ENCODE measurements at places on chromosomes 12 and 14.

DNA sequence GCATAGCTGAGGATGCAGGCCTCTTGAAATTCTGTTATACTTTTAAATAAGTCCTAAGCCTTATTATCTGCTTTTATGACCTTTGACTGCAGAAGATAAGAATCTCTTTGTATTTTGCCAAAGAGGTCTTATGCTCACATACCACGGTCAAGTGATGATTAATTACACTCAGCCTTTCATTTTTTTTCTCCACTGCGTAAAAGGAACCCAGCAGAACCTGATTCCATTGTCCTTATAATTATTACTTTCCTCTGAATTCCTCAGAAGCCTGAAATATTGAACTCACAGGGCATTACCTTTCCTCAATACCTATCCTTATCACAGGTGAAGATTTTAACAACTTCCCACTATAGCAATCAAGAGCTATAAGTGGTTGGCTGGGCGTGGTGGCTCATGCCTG is 498.7 kb upstream of the RPL10L start:
- no peak for DNase-seq

DNA sequence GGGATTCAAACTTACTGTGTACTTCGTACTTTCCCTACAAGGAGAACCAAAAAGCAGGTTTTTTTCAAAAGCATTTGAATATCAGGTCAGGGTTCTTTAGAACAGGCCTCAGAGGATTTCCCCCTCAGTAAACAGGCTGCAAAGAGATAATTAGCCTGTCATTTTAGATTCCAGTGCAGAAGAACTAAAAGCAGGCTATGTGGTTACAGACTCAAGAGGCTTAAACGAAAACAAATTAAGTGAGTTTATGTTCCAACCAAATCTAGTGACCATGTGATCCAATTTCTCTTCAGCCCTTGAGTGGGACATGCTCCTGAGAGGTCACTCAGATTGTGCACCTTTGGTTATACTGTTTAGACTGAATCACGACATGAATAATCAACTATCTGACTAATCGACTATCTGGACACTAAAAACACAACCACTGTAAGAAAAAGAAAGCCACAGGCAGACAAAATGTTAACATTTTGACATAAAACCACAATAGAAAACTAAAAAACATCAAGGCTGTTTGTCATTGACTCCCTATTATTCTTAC is 4.5 kb downstream of the TMED8 start:
- DNase-seq: no peak

DNA sequence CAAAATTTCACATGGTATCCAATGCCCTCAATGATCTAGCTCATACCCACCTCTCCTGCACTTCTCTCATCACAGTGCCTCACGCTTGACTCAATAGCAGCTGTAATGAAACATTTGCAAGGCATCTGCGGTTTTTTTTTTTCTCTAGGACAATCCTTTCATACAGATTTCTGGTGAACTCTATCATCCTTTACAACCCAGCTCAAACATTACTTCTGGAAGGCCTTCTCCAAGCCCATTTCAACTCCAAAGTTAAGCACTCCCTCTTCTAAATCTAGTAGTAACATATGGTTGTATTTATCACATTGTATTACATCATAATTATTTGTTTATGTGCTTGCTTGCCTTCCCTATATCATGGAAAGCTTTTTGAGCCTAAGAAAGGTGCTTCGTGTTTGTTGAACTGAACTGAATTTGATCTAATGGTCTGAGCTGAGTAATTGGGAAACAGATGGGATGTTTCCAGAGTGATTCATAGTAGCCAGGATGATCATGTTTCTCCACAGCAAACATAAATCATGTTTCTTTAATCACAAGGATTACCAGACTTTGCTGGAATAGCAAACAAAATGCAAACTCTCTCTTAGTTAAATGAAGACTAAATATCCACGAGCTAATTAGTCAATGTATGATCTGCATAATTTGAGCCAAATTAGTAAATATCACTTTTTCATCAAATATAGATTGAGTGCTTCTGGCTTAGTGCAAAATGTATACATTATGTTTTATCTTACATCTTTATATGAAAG is 14.3 kb downstream of the CFL2 start:
- DNase-seq: no peak

GRCh38 chr12:104526320-104526719 is 69.6 kb downstream of the CHST11 start:
- no peak for DNase-seq

GRCh38 chr12:68180792-68181744 is 21.5 kb upstream of the IFNG start:
- no peak for DNase-seq

- no peak for DNase-seq
These were observed 79.1 kb upstream of the EEA1 start for GRCh38 chr12:93008044-93008778.

DNA sequence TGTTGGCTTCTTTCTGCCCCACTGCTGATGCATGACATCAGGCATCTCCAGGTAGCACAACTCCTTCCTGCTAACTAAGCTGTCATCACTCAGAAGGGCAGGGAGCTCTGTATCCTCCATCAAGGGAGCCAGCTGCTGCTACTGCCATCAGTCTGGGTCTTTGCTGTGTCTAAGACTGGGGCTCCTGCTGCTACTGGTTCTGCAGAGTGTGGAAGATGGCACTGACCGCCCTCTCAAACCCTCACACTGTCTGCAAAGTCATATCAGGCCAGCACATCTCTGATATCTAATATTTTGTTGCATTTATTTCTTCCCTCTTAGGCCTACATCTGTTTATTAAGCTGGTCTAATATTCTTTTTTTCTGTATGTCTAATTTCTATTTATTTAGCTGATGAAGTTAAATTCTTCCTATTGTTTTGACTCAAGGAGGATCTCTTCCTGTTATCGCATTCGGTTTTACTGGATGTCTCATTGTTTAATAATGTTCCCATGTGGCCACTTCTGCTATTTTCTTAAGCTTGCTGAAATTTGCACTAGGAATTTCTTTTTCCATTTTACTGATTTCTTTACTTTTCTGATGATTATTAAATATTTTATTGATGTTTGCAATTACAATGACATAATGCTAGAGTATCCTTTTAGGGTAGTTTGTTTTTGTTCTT is 7.6 kb upstream of the E2F7 start:
- DNase-seq: no peak

- DNase-seq: no peak
These were observed 183.1 kb downstream of the TMEM121 start for GRCh38 chr14:105709281-105710118.

GRCh38 chr14:95516554-95517181 is at the start of gene SYNE3:
TSS of gene SYNE3 (minus strand) at chr14:95516650. CDS start at chr14:95475821, 40,829 bp downstream.
- peak; percentile 79 for DNase-seq

DNA sequence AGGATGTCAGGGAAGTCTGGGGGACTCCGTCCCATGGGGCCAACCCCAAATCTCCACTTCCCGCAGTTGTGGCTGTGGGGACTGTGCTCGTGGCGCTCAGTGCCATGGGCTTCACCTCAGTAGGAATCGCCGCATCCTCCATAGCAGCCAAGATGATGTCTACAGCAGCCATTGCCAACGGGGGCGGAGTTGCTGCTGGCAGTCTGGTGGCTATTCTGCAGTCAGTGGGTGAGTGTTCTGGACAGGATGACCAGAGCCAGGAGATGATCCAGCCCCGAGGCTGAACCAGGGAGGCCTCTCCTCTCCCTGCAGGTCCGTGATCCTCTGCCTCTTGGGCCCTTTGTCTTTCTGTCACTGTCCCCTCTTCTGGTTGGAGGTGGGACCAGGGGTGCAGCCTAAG is 8.8 kb upstream of the IFI27 start:
- DNase-seq: no peak

DNA sequence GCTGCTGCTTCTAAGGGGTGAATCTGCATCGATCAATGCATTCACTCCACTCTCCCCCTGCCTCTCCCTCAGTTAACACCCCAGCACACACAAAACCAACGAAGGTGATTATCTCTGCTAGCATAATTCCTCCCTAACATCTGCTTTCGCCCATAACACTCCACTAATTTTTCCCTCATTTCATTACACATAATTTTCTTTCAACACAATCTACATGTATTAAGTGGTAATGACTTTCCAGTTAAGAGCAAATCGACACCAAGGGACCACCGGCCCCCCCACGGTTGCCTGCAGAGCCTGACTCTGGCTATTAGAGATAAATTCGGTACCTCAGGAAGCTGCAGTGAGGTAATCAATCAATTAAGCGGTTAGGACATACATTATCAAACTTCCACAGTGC is 1115.6 kb downstream of the BCL11B start:
- no peak for DNase-seq

DNA sequence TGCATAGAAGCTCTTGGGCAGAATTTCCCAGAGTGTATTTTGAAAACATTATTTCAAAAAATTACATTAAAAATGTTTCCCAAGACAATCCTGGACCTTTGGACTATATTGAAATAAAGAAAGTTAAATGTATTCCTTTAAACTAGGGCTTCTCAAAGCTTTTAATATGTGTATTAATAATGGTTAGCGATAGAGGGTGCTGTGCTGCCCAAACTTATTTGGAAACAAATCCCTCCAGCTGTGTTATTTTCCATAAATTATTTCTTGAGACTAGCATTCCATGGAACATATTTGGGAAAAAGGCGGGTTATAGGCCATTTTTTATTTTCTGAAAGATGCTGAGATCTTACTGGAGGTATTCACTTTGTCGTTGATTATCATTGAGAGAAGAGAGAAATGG is 397.8 kb upstream of the MIS18BP1 start:
- no peak for DNase-seq

- DNase-seq: no peak
These were observed 20.3 kb upstream of the ADIPOR2 start for GRCh38 chr12:1670358-1671268.

DNA sequence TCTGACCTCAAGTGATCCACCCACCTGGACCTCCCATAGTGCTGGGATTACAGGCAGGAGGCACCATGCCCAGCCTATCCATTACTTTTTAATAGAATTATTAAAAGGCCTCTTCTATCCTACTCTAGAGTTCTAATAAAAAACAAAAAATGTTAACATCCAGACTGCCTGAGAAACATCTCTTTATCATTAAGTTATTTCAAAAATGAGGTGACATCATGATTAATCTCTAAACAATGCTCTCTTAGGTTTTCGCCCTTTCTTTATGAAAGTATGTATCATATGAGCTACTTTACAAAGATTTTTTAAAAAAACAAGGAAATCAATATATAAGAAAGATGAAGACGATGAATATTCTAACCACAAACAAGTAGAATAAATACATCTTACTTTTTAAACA is 52.6 kb downstream of the FGD6 start:
- DNase-seq: no peak

DNA sequence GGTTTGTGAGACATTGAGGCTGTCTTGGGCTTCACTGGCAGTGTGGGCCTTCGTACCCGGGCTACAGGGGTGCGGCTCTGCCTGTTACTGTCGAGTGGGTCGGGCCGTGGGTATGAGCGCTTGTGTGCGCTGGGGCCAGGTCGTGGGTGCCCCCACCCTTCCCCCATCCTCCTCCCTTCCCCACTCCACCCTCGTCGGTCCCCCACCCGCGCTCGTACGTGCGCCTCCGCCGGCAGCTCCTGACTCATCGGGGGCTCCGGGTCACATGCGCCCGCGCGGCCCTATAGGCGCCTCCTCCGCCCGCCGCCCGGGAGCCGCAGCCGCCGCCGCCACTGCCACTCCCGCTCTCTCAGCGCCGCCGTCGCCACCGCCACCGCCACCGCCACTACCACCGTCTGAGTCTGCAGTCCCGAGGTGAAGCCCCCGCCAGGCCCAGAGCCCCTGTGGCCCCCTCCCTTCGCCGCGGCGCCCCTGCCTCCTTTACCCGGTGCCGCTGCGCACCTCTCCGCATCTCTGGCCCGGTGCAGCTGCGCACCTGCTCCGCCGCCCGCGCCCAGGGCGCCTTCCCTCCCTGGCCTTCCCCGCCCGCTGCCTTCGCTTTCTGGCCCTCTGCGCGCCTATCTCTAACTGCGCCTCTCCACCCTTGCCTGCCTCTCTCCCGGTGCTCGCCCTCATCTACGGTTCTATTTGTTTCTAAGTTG is at the start of gene ENO2:
Gene ENO2, plus strand, starts transcription at position 335 of the 701 bp plus-strand sequence. CDS start 1,253 bp downstream, outside the sequence.
- peak; percentile 62 for DNase-seq

DNA sequence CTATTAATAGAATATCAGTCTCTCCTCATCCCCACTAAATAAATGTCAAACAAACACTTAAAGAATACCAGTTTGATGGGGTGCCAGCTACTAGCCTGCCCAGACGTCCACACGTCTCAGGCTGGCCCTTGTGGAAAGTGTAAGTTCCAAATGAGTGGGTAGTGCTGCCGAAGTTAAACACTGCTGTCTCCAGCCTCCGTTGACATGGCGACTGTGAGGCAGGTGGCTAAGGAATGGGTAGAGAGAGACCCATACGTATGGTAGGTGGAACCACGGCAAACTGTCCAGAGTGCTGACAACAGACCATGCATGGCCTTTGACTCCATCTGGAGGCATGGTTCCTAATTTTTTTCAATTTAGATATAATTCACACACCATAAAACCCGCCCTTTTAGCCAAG is 37.9 kb downstream of the PITPNM2 start:
- no peak for DNase-seq

- no peak for DNase-seq
These were observed 120.7 kb downstream of the ADGRD1 start for GRCh38 chr12:131074221-131075083.

DNA sequence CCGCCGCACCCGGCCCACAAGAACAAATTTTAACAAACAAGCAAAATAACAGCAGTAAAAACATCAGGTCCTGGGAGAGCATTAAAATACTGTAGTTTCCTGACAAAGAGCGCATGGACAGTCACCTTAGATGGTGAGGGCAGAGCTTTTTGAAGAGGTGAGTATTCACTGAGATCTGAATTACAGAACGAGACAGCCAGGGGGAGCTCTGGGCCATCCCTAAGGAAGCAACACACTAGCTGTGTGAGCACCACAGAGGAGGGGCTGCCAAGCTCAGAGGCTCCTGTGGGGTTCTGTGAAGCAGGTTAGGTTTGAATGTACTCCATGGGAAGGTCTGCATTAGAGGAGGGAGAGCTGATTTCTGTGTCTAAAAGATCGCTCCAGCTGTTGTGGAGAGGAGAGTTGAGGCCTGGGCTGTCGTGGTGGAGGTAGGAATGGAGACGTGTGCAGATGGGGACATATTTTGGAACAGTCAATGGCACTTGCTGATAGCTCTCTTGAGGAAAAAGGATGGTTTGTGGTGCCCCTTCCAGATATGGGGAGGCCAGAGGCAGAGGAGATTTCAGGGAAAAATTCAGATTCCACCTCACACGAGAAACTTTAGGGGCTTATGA is 72.9 kb downstream of the TRAFD1 start:
- peak; percentile 61 for DNase-seq

All from hematopoietic multipotent progenitor cell treated with erythropoietin and hydrocortisone succinate and interleukin-3 and kit ligand, for 15 days (in vitro differentiated cells).